Activated naive CD8-positive, alpha-beta T cell treated with anti-CD3 and anti-CD28 coated beads, Interleukin-2, amount 50 U/mL, for 16 hours (primary cell): ENCODE measurements at places on chromosomes 2 and 18.

- no peak for DNase-seq
Measured at GRCh38 chr2:122411231-122411630, 655.8 kb downstream of the TSN start.

- DNase-seq = no peak
Measured at GRCh38 chr18:394987-395362, 105.5 kb downstream of the COLEC12 start.

DNA sequence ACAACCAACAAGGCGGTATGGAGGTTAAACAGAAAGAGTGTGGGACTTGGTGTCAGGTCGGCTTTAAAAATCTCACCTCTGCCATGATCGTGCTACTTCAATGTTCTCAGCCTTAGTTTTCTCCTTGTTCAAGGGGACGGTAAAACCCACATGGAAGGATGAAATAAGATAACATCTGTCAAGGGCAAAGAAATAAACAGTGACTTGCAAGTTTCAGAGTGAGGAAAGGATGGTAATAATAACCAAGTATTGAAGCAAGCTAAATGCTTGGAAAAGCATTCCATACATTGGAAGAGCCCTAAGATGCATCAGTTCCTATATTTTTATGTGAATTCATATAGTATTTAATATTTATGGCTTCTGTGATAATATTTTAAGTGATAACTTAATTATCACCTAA is 29.8 kb upstream of the LMAN1 start:
- no peak for DNase-seq

DNA sequence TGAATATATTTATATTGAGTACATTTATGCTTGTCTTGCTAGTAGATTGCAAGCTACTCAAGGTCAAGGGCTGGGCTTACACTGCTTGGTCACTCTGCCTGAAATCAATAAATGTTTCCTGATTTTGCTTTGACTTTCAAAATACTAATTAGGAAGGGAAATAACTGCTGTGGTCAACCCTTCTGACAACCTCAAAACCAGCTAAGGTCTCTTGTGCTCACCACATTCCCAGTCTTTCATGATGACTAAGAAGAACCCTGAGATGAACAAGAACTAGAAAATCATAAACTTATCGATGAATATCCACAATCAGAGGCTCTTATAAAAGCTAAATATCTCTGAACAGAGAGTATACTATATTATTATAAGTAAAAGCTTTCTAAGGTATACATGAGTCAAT is 33.3 kb downstream of the ABCB11 start:
- DNase-seq = no peak

DNA sequence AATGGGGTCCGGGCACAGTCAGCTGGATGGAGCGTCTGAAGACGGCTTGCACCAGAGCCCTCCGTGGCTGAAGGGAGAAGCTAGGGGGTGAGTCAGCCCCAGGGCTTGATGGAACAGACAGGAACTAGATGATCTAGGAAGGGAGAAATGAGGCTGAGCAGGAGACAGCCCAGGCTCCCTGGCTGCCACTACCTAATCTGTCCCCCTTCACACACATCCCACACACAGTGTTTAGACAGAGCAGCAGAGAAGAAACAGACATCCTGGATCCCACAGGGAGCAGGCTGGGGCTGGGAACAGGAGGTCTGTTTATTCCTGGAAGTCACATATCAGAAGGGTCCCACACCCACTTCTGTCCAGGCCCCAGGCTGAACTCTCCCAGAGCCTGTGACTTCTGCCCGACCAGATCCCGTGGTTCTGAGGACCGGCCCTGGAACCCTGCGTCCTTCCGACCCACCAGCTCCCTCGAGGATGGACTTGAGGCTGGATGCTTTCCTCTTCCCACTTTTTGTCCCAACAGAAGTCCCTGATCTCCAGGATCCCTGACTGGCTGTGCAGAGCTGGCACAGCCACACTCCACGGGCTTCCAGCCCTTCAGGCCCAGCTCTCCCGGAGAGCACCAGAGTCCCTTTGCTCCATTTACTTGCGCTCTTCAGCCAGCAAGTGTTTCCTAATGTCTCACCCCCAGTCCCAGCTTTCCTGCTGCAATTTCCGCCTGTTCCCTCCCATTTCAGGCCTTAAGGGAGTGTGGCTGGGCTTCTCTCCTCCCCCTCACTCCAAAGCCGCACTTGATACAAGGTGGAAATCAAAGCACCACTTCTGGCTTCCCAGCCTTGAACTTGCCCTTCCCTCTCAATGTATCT is 1.5 kb upstream of the GPBAR1 start:
- no peak for DNase-seq

DNA sequence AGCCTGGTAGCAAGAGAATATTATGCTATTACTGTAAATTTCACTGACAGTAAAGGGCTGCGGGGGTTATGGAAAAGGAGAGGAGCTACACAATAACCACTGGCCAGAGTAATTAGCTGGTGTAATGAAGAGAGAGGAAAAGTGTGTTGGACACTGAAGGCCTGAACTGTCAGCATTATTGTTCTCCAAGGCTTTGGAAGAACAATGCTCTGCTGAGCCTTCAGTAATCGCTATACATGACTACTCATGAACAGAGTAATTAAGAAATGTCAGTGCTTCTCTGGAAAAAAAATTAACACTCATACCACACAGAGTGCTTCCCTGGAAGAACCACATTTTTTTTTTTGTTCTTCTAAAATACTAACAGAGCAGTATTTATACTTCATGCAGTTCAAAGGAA is 931.3 kb downstream of the CPS1 start:
- no peak for DNase-seq

- DNase-seq = no peak
Measured at GRCh38 chr2:208511016-208511415, 104.4 kb downstream of the PTH2R start.

- DNase-seq = no peak
Measured at GRCh38 chr18:32770054-32770665, 2.7 kb downstream of the KLHL14 start.

DNA sequence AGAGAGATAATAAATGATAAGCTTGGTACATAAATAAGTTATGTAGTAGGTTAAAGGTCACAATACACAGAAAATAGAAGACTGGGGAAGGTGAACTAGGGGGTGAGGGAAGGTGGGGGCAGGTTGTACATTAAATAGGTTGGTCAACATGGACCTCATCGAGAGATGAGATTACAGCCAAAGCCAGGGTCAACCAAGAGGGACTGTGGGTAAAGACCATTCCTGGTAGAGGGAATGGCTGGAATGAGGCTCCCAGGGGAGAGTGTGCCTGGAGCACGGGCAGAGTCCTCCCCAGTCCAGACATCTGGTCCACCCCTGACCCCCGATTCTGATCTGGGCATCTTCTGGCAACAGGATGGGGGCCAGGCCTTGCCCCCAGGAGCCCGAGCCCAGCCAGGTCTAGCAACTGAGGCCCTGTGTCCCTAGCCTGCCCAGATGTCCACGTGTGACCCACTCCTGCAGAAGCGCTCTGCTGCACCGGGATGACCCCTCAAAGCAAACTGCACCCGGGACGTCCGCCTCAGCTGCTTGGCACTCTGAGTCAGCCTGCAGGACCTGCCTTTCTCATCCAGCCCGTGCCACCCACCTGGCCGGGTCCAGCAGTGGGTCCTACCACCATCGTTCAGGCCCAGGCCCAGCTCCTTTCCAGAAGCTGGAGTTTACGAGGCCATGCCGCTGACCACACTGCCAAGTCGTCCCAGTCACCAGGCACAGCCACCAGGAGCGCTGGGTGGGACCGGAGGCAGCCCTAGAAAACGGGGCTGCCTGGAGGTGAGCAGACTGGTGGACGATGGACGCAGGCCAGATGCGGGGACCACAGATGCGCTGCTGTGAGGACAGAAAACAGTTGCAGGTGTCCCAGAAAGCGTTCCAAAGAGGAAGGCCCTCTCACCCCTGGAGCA is 56.2 kb upstream of the ID2 start:
- no peak for DNase-seq

DNA sequence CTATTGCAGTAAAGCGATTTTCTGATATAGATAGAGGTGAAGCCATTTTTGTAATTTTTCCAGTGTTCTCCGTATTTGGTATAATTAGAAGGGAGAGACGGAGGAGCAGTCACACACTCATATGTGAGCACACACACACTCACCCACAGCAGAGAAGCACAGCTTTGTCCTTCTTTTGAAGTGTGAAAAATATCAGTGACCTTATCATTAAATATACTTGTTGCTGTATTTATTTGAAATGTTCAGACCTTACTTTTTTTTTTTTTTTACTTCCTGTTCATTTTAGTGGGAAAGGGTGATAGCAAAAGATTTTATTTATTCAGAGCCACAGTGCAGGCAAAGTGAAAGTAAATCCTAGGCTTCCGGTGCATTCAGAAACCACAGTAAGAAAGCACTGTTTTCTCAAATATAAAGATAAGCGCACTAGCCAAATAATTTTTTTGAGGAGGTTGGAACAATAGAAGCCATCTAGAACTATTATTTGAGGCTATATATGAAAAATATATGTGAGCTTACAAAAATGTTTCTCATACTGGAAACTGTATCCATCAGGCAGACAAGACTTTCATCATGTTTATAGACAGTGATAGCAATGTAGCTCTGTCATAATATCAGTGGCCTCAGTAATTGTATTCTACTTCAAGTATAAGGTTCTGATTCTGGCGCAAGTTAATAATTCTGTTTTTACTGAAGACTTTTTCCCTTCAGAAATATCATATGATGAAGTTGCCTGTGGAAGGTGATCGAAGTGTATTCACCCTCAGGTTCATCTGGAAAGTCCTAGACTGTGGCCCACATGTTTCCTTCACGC is 37.2 kb downstream of the TSHZ1 start:
- DNase-seq = no peak

DNA sequence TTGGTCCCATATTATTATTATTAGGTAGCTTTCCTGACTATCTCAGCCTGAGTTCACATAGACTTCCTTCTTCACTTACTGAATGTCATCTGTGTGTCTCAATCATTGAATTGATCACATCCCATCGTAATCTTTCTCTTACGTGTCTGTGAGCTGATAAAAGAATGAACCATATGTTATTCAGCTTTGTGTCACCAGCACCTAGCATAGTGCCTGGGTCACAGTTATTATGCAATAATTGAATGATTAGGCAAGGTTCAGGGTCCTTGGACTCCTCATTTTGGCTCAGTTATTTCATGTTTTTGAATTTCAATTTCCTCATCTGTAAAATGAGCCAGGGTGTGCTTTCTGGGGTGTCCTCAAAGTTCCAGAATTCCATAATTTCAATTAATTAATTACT is 107.2 kb downstream of the ZEB2 start:
- DNase-seq = no peak

GRCh38 chr2:108199726-108200125 is 40.0 kb upstream of the SULT1C3 start:
- DNase-seq = no peak

DNA sequence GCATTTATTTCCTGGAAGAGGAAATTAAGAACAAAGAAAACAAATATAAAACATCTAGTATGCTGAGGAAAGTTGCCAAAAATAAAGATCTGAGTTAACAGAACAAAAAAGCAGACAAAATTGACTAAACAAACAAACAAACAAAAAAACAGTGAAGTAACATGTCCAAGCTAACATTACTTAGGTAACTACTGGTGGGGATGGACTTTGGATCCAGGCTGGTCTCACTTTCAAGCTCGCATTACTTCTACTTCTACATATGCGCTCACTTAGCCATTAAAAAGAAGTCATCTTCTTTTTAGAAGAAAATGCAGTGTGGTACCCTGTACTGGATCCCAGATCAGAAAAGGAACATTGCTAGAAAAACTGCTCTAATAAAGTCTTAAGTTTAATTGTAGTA is 358.9 kb downstream of the NCKAP5 start:
- DNase-seq = no peak

DNA sequence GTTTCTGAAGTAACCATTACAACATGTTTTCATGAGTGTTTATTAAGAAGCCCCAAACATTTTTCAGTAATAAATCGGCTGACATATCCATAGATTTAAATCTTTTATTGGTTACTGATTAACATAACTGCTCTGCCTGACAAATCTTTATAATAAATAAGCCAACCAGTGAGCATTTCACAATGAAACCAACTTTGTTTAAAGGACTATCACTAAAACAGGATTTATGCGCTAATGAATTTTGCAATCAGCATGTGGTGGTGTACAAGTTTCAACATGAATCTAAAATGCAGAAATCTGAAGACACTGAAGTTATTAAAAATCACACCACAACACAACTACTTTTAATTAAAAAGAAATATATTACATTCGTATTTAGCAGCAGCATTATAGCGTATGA is 166.7 kb downstream of the MEIS1 start:
- DNase-seq = no peak

DNA sequence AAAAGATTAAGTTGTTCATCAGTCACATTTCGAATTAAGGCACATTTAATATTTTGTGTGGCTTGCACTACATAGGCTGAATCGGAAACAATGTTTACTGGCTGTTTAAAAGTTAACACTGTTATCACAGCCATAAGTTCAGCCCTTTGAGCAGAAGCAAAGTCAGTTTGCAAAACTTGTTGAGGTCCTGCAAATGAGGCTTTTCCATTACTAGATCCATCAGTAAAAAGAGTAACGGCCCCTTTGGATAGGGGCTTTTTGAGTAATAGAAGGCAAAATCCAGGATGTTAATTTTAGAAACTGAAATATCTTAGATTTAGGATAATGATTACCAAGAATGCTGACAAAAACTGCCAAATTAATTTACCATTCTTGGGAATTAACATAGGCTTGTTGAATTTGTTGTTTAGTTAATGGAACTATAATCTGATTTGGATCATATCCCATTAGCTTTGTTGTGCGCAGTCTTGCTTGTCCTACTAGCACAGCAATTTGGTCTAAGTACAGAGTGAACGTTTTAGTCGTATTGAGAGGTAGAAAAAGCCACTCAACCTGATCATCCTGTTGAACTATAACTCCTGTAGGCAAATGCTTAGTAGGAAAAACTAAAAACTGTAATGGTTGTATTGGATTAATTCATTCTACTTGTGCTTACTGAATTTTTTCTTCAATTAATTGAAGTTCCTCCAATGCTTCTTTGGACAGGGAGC is 13.9 kb upstream of the SUCLG1 start:
- DNase-seq = no peak

- DNase-seq = peak; percentile 31
Measured at GRCh38 chr2:27049422-27050280, 1.8 kb upstream of the AGBL5 start.

- DNase-seq = peak; percentile 65
Measured at GRCh38 chr2:113173542-113174375, at the start of gene PSD4. TSS of gene PSD4 (plus strand) at chr2:113173971. CDS start at chr2:113182457, 8,486 bp downstream.

GRCh38 chr2:240322231-240322955 is 113.1 kb upstream of the GPC1 start:
- no peak for DNase-seq

GRCh38 chr2:215895330-215895729 is 118.0 kb downstream of the MREG start:
- DNase-seq = no peak

DNA sequence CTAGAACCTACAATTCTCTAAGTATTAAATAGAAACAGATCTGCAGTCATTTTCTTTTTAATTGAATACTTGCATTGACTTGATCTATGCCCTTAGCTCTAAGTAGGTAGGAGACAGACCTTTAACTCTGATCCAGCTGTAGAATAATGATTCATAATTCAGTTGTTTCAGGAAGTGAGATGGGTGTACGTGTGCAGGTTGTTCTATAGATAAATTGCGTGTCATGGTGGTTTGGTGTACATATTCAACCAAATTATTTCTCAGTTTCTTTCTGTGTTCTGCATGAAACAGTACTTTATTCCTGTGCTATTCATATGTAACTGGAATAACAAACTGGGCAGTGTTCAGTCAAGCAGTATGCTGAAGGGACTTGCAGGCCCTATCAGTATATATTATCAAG is 34.3 kb upstream of the CD226 start:
- DNase-seq = no peak

- no peak for DNase-seq
Measured at GRCh38 chr2:191188550-191189093, 37.8 kb upstream of the STAT4 start.
